ENCODE measurements at places on chromosomes 3 and 15.

- DNase-seq: no peak
These were observed 536.8 kb downstream of the PYDC2 start for GRCh38 chr3:191997579-191998268.

- DNase-seq: no peak
These were observed 340.0 kb downstream of the VPS13C start for GRCh38 chr15:61720197-61720704.

GRCh38 chr15:64515196-64515595, 54.8 kb downstream of the ZNF609 start:
- DNase-seq: no peak

- DNase-seq: no peak
These were observed 67.4 kb downstream of the XXYLT1 start for GRCh38 chr3:195203606-195204005.

- no peak for DNase-seq
These were observed 124.6 kb downstream of the ZNF621 start for GRCh38 chr3:40649346-40649745.

- DNase-seq: no peak
These were observed 557.2 kb downstream of the EPHB1 start for GRCh38 chr3:135352213-135352612.

DNA sequence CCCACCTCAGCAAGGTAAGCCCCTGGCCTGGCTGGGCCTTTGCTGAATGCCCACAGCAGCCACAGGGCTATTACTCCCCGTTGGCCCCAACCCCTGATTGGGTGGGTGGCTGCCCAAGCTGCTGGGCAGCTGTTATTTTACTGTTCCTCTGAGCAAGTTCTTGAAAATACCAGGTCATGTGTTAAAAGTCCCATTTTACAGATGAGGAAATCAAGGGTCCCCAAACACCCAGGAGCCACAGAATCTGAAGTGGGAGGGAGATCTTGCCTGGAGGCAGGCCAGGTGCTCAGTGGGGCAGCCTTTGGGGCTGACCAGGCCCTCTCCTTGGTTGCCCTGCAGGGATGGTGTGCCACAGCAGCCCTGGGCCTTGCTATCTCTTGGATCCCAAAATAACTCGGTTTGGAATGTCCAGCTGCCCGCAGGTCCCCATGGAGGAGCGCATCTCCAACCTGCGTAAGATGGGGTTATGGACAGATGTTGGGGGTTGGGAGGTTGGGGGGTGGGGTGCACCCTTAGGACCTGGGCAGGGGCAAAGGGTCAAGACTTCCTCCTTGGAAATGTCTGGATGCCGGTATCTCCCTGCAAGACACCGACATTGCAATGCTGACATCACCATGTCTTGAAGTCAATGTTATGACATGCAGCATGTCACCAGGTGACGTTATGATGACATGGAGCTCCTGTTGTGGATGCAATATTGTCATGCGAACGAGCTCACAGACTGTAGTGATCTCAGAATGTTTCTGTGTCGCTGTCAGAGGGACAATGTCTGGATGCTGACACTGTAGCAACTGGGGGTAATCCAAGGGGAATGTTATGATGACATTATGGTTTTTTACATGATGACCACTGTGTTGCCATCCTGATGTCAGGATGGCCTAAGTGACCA, 13.3 kb upstream of the CSPG4 start:
- DNase-seq: no peak

Data from MV-4-11 (cell line).